ENCODE measurements at places on chromosomes 5 and 9.

DNA sequence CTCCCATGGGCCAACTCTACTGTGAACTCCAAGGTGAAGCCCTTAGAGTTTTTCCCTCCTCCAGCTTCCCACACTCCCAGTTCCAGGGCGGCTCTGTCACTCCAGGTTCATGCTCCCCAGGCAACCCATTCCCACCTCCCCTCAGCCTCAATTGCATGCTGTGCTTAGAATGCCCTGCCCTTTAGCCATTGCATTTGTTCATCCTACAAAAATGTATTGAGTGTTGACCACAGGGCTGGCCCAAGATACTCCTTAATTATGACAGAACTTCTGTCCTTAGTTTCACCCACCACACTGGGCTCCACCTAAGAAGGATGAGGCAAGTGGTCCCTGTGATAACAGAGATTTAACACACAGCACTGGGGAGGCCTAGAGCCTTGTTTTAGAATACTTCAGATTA, 236.1 kb downstream of the ADAMTSL1 start:
- DNase-seq = no peak

- DNase-seq = no peak
These were observed 368.4 kb downstream of the CDH18 start for GRCh38 chr5:19619571-19619970.

GRCh38 chr9:98900725-98901124, 43.0 kb upstream of the COL15A1 start:
- no peak for DNase-seq

DNA sequence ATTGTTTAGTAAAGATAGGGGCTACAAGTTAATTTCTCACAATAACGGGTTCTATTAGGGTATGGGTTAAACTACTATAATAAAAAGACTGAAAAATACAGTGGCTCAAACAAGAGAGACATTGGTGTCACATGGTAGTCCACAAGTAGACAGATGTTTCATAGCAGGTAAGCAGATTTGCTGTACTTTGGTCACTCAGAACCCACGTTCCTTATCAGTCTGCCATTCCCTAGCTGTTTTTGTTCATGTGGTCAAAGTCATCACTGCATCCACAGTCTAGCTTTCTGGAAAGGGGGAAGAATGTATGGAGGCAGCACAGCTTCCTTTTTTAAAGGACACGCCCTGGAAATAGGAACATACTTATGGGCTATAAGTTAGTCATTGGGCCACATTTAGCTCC, 73.0 kb downstream of the SLC12A2 start:
- no peak for DNase-seq

DNA sequence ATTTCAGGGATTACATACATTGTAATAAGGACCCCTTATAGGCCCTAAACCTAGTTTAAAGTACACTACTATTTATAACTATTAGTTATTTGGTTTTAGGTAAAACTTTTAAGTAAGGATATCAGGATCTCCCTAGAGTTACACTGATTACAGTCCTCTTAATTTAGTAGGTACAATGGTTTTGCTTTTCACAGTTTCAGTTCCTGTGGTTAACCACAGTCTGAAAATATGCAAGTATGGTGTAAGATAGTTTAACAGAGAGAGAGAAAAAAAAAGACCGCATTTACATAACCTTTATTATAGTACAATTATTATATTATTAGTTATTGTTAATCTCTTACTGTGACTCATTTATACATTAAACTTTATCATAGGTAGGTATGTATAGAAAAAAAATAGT, 725.3 kb upstream of the PTPRD start:
- no peak for DNase-seq

DNA sequence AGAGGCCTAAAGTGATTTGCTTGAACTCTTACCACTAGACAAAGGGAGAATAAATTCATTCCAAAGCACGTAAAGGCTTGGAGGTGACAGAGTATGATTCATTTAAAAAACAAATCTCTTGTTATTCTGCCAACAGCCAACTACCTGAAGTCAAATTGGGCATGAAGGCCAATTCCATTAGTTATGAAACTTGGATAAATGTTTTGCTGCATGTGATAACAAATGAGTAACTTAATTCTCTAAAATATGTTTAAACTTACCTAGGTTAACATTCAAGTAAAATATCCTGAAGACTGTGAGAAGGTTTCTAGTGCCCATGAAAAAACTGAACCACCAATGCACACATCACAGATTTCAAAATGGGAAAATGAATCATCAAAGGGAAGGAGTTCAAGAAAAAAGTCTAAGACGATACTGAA, 120.1 kb upstream of the TSLP start:
- no peak for DNase-seq

DNA sequence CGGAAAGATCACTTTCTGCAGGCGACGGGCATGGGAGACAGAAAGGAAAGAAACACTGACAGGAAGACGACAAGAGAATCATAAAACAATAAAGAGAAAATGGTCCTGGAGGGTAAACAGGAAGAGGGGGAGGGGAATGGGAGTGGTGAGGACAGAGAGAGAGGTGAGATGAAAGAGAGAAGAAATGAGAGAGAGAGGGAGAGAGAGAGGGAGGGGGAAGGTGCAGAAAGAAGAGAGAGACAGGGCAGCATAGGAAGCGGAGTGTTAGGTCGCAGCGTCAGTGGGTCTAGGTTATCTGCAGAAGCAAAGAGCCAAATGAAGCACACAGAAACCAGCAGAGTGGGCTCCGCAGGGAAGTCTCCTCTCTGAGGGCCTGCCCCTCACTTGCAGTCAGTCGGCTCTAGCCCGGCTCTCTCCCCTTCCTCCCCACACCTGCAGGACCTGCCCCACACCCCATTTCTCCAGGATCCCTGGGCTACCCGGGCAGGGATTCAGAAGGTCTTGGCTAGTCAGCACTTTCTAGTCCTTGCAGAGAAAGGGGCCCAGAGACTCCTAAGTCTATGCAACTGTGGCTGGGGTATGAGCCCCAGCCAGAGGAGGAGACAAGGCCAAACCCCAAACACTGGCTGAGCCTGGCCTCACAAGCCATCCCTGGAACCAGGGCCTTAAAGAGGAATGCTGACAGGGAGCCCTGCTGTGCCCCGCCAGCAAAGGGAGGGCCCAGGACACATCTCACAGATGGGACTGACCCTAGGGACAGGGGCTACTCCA, 29.7 kb upstream of the MEIKIN start:
- DNase-seq = no peak

DNA sequence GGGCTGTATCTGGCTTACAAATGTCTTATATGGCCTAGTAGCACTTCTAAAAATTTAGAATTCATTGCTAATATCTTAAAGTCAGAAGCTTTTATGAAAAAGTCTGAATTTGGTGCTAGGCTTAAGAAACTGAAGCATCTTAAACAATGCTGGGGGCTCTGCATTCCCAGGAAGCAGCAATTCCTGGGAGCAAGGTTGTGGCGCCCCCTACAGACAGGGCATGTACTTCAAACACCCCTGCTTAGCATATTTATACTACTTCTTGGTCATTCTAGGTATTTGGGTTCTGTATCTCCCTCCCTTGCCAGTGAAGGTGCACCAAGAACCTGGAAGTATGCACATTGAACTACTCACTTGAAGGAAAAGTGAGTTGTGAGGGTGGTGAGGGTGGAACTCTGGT, 64.6 kb upstream of the GRIA1 start:
- no peak for DNase-seq

GRCh38 chr5:138274189-138274853, at the start of gene GFRA3:
Gene GFRA3, minus strand, starts transcription at chr5:138274621. Its CDS starts 197 bp downstream, at chr5:138274424.
- no peak for DNase-seq

DNA sequence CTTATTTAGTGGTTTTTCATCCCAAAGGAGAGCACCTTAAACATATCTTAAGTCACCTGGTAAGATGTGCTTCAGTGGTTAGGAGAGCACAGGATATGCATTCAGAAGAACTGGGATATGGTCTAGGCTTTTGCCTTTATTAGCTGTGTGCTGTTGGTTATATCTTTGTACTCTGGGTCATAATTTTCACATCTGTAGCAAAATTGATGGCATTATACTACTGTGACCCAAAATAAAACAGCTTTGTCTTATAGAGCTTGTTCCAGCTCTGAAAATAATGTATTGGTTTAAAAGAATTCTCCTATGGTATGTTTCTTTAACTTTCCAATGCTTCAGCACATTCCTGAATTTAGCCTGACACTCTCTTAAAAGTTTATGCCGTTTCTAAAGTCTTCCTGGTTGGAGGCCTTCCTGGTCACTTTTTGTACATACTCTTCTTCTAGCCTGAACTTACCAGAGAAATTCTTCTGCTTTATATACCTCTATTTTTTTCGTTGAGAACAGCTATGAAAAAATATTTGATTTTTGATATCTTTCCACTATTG, 337.1 kb upstream of the MPDZ start:
- DNase-seq = no peak

DNA sequence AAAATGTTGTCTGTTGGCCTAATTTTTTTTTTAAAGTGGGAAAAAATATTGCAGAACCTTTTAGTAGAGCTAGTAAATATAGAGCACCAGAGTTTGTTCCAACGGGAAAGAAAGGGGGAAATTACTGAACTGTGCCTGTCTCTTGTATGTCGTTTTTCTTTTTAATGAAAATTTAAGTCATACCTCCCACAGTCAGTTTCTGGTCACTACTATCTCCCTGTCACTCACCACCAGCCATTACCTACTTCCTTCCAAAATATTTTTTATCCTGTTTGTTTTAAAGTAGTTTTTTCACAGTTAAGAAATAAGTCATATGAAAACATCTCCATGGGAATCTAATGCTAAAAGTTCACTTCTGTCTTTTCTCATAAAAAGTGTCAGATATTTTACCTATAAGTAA, 21.3 kb downstream of the GPR151 start:
- no peak for DNase-seq

GRCh38 chr5:68830377-68830898, 263.4 kb upstream of the SLC30A5 start:
- no peak for DNase-seq

DNA sequence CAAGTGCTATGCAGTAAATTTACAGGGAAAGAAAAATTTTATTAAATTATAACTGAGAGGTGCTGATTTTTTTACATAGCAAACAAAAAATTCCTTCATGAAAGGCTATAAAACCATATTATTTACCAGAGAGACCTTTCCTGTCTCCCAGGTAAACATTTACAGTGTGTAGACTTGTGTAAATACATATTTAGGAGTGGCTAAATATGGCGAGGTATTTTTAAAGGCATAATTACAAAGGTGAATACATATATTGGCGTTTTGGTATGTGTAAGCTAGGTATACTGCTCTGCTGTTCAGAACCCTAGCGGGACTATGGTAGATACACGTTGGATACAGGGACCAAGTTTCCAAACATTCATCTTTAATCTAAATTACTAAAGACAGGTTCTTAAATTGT, 170.6 kb upstream of the MEF2C start:
- DNase-seq = no peak

DNA sequence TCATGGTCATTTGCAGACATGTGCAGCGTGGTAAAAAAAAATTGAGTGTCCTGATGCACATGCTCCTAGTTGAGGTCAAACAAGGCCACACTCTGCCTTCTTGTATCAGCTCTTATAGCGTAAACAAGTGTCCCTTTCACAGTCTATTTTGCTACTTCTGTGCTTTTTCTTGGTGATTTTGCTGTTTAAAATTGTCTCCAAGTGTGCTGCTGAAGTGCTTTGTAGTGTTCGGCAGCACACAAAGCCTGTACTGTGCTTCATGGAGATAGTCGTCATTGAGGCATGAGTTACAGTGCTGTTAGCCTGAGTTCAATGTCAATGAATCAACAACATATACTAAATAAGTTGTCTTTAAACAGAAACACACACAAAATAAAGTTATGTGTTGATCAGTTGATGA, 690.4 kb upstream of the MEF2C start:
- no peak for DNase-seq

DNA sequence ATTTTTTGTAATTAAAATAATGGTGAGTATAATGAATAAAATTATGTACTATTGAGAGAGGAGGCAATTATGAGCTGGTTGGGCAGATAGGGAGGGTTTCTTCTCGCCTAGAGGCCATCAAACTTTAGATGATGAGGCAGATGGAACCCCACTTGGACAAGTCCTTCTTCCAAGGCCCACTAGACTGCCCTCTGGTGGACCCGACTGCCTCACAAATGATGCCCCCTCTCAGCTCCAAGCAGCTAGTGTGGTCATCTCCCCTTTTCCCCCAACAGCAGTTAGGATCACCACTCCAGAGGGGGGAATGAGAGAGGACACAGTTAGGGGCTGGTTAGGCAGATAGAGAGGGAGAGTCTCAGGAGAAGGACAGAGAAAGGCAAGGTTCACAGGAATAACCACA, 348.0 kb upstream of the CDH18 start:
- no peak for DNase-seq

- no peak for DNase-seq
These were observed 185.9 kb downstream of the DAB2IP start for GRCh38 chr9:121837113-121837961.

DNA sequence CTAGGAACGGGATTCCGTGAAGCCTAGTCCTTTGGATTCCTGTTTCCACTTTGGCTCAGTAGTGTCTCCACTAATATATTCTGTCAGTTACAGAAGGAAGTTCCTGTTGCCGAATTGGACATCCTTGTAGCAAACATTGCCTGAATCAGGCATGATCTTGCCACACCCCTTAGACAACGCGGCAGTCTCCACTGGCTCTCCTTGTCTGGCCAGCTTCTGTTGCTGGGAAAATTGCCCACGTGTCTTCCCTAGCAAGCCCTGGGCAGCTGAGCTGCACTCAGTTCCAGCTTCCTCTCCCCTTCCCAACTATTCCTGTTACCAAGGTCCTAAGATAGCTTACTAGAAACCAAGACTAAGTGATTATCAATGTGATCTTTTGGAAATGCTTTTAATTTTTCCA, 316.6 kb upstream of the RIOK2 start:
- DNase-seq = no peak

DNA sequence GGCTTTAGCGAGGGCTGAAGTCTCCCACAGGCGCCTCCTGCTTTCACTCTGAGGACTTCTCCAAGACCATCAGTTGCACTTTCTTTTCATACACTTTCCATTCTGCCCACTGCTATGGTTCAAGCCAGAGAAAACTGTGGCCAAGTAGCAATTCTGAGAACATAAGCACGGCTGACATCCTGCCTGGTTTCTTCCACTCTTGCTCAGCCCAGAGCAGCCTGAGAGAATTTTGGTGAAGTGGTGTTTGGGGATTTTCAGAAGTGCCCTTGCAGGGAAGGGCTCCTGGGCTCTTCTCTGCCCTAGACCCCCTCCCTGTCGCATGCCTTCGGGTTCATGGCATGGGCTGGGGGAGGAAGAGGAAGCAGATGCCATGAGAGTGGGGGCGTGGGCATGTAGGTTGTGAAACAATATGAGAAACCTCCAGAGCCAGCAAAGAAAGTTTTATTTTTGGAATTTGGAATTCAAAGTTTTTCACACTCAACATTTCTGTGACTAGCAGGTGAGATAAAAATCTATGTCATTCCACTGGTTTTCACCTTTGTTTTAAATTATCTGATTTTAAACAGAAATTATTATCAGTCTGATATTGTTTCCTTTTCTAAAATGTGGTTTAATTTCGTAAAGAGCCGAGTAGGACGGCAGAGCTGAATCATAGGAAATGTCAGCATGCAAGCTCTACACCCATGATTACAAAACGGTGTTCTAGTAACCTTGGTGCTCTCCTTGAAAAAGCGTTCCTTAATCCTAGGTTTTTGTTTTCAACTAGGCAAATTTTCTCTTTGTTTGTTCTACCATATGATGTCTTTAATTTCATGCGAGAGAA, 27.8 kb upstream of the TNFSF8 start:
- no peak for DNase-seq

- DNase-seq = no peak
These were observed 111.9 kb downstream of the ROR2 start for GRCh38 chr9:91837981-91838731.

All from naive B cell (primary cell).